Panc1 (cell line): ENCODE measurements at places on chromosomes 3 and 15. TPM values are rescaled to one million over a fixed set of nuclear protein-coding genes. Genes with fewer than 3 reads are reported as not detected.

BCHE gene
- total RNA-seq, result 1.5 TPM

DNA sequence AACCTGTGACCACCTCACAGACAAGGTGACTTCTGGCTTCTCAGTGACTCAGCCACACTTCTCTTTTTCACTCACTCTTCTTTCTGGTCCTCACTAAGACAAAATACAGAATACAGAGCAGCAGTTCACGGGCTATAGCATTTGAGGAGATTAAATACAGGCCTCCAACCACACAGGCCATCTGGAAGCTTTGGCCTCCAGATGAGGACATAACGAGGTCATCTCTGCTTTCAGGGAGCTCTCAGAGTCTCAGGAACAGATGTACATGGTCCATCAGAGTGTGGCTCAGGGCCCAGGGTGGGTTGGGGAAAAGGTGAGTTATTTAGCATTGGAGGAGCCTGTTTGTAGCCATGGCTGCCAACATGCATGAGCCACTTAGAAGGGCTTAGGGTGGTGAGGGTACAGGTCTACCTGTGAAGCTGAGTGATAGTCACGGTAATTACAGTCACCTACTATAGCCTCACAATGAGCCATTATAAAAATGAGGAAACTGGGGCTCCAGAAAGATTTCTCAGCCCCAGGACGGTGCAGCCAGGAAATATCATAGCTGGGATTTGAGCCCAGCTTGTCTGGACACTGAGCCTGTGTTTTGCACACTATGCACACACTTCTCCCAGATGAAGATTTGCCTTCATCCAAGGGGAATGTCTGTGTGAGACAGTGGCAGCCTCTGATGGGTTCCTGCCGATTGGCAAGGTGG lies 159.8 kb upstream of the CTDSPL start:
- DNase-seq, result no peak

- DNase-seq, result no peak
Observed at GRCh38 chr15:75178171-75178937, 23.3 kb upstream of the C15orf39 start.

UROC1 gene
- total RNA-seq, result not detected

DNA sequence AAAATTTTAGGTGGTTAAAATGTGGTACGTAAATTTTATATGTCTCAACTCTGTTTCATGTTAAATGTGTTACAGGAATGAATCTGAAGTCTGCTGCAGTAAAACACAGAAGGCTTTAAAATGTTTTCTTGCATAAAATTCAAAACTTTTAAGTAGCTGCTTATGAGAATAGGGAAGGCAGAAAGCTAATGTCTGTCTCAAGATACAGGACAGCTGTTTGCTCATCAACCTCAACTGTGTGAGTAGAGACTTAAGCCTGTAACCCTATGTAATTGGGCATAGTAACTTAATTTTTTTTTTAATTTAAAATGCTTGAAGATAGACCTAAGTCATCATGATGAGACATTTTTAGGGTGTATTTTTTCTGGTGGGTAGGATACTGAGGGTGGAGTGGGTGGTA lies 38.9 kb downstream of the ZFAND6 start:
- DNase-seq, result no peak

DNA sequence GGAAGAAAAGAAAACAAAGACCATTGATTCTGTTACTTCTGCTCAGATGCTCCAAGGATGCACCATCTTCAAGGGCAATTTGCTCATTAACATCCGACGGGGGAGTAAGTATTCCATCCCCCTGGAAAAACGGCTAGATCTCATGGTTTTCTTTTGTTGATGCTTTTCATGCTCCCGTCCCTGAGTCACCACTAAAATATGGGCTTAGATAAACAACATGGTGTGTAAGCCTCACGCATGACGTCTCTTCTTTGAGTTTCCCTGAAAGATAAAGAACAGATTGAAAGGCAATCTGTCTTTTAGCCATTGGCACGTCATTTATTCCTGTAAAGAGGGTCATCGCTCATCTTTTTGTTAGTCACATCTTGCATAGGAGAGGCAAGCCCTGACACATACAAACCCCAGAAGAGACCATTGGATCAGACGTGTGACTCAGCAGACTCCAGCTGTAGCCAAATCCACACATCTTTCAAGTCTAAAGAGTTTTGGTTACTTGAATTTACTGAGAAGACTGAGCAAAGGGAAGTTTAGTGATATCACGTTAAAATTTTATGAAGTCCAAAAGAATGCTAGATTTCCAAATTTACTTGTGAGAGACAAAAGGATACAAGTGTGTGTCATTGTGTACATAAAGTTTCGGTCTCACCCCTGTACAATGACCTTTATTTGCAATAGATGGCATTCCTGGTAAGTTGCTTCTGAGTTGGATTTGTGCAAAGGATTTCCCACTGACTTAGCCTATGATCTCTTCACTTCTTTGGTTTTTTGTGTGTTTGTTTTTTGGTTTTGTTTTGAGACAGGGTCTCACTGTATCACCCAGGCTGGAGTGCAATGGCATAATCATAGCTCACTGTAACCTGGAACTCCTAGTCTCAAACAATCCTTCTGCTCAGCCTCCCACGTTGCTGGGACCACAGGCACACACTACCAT lies 110.5 kb downstream of the PGPEP1L start:
- peak; percentile 96 for DNase-seq

- no peak for DNase-seq
Observed at GRCh38 chr3:89472101-89472500, 364.7 kb downstream of the EPHA3 start.

DNA sequence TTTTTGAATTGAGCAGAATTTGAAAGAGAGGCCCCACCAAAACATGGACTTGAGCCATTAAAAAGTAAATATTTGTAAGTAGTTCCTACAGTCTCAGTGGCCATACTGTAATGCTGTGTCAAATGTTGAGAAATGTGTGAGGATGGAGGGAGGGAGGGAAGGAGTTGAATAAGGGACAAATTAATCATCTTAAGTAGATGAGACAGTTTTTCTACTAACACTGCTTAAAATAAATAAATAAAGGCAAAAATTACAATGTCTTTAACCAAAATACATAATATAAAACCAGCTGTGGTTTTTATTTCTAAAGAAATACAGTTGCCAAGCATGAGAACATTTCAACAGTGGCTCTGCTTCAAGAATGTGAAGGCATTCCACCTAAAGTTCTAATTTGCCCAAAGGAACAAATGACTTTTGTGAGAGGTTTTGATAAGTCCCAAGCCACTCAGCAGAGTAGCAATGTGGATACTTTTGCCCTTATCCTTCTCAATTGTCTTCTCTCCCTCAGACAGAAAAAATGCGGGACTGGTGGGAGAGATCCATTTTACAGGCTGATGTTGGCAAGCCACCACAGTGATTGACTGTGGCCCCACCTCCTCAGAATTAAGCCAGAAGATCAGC lies 427.0 kb upstream of the RARB start:
- DNase-seq, result no peak

- DNase-seq, result no peak
Observed at GRCh38 chr3:52432691-52433141, 12.2 kb downstream of the SEMA3G start.

DNA sequence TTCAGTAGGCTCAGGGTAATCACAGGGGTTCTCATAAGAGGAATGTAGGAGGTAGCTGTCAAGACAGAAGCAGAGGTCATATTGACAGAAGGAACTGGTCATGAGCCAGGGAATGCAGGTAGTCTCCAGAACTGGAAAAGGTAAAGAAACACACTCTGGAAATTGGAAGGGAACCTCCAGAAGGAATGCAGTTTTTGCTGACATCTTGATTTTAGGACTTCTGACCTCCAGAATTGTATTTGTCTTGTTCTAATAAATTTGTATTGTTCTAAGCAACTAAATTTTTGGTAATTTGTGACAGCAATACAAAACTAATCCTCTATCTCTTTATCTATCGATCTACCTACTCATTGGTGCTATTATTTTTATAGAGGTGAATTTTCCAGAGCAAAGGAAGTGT lies 49.2 kb downstream of the OTOL1 start:
- DNase-seq, result no peak

DNAJA4 gene
- total RNA-seq, result 11.1 TPM

DUOXA2 gene
- not detected for total RNA-seq
